ENCODE measurements at places on chromosomes 7 and 10.

DNA sequence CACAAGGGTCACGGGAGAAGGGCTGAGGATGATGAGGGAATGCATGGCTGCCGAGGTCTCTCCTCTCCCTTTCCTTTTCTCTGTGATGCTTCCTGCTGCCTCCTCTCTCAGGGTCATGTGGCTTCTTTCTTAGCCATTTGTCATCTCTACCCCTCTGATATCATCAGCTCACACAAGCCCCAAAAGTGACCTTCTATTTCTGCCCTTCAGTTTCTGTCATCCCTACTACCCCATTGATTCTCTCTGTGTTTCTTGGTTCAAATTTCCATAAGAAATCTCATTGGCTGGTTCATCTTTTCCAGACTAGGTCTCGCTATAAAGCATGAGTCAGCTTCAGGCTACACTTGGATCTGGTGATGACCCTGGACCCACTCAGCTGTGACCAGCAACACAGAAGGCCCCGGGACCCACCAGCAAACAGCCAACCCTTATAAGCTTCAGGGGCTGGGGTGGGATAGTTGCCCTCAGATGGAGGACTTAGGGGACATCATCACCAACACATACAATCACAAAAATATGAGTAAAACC, 284.3 kb downstream of the SKAP2 start:
- DNase-seq = no peak

- DNase-seq = no peak
Observed at GRCh38 chr10:119658274-119658673, 7.1 kb downstream of the BAG3 start.

GRCh38 chr7:108310351-108310750, 145.9 kb downstream of the NRCAM start:
- no peak for DNase-seq

DNA sequence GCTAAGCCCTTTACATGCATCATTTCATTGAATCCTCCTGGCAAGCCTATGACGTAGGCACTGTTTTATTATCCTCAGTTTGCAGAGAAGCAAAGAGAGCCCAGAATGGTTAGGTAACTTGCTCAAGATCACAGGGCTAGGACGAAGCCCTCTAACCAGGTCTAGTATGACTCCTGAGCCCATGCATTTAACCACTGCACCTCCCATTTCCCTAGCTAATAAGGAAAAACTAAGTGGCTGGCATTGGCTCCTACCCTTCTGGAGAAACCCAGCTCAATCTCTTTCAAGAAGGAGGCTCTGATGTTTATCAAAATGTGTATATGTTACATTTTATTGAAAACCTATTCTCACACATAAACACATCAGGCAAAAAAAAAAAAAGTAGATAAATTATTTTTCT, 19.8 kb downstream of the MYOF start:
- DNase-seq = no peak

DNA sequence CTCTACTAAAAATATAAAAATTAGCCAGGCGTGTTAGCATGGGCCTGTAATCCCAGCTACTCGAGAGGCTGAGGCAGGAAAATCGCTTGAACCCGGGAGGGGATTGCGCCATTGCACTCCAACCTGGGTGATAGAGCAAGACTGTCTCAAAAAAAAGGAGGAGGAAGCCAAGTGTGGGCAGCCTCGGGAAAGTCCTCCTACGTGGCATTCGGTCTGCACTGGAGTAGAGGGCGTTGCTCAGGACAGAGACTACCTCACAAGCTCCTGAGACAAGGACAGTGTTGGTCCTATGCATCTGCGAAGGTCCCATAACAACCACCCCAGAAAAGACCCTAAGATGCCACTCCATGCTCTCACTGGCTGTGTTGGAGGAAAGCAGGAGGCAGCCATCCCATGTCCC, 10.0 kb upstream of the SERPINE1 start:
- no peak for DNase-seq

GRCh38 chr7:111168182-111168581, 77.3 kb downstream of the LRRN3 start:
- no peak for DNase-seq

- DNase-seq = no peak
Observed at GRCh38 chr7:57202274-57202673, 70.0 kb upstream of the ZNF479 start.

DNA sequence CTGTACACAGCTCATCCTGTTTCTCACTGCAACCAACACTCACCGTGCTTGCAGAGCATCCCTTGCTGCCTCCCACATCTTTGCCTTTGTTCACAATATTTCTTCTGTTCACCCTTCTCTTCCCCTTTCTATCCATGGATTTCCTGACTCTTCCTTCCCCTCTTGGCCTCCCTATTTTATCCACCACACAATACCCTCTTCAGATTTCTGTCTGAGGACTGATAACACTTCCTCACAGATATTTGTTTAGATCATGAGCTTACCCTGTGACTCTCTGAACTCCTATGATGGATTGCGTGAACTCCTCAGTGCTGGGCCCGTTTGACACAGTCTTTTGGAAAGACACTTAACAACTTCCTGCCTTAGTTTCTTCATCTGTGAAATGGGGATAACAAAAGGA, 62.8 kb upstream of the GPR158 start:
- DNase-seq = no peak

- DNase-seq = no peak
Observed at GRCh38 chr7:91168871-91169829, 95.1 kb upstream of the FZD1 start.

- no peak for DNase-seq
Observed at GRCh38 chr7:116786791-116787443, 75.5 kb upstream of the CAPZA2 start.

DNA sequence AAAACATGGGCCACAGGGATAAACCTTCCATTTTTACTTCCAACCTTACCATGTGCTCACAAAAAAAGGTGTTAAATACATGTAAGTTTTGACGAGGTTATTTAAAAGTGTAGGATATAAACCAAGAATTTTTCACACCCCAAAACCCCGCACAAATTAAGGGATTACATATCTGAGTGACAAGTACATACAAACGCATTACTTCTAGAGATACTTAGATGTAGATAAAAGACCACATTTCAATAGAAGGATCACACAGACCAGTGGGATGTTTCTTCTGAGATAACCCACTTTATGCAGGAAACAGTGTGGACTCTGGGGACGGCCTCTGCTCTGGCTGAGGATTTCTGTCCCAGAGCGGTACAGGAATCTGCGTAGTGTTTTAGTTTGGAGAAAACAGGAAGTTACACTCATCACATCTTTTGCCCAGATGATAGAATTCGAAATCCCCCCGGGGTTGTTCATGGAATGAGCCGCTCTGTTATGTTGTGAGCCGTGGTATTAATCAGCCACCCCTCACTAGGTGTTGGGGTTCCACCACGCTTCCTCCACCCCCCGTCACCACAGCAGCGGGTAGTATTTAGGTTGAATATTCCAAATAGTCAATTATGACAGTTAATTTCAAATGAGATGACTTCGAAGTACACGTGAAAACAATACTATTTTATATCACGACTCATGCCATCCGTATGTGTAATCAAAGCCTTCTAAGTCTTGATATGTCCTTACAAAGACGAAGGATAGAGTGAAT, 1.3 kb upstream of the CUL1 start:
- no peak for DNase-seq

DNA sequence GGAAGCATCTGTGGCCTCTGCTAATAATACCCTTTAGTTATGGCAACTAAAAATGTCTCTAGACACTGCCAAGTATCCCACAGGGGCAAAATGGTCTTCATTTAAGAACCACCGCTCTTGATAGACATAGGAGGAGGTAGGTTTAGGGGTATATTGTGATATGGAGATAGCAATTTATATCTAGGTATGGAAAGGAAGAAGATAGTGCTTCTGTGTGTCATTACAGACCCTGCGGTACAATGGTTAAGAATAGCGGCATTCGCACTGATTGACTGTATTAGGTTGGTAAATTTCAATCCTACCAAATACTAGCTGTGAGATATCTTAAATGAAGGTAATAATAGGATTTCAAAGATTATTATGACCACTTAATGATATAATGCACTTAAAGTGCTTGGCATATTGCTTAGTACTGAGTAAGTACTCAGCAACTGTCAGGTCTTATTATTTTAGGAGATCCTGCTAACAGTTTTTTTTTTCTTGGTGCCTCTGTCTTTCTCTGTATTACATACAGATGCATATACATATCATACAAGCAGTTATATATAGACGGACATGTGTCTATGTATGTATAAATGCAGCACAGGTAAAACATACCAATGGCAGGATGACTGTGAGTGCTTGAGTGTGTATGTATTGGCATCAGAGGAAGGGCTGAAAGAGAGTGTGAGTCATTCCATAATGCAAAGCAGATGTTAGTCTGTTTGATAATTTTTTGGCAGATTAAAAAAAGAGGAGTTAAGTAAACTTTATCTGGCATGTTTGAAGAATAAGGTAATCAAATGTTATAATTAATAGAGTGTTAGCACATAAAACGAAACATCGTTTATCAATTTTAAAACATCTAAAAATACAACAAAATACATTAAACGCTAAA, 50.0 kb upstream of the ITGB8 start:
- no peak for DNase-seq

DNA sequence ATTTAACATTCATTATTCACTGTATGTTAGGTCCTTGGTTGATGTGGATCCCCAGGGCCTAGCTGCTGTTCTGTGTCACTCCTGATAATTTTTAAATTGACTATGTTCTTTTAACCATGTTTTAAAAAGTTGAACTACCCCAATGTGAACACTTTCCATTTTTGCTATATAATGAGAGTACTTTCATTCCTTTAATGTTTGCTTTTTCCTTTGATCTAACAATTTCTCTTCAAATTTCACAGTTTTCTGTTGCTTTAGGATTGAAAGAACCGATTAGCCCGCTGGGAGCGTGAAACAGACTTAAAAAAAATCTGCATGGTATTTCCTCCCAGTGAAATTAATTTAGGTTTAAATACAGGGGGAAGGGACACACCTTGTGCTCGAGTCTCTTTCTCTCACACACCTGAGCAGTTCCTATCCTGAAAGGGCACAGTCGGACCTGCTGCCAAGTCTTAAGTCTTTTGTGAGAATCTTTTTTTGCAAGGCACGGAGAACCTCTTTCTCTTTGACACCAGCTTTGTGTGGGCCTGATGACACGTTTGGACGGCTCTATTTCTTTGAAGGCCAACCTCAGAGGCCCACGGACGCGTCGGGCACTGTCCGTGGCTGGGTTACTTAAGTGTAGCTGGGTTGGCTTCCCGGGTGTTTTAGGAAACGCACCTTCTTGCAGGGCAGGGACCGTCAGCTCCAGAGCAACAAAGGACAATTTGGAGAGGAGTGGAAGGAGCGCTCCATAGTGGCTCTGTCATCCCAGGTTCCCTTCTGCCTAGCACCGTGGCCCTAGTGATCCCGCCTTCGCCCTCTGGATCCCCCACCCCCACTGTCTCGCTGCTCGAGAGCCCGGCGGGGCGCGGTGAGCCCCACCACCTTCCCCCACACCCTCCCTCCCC, 1.0 kb upstream of the CHN2 start:
- no peak for DNase-seq

DNA sequence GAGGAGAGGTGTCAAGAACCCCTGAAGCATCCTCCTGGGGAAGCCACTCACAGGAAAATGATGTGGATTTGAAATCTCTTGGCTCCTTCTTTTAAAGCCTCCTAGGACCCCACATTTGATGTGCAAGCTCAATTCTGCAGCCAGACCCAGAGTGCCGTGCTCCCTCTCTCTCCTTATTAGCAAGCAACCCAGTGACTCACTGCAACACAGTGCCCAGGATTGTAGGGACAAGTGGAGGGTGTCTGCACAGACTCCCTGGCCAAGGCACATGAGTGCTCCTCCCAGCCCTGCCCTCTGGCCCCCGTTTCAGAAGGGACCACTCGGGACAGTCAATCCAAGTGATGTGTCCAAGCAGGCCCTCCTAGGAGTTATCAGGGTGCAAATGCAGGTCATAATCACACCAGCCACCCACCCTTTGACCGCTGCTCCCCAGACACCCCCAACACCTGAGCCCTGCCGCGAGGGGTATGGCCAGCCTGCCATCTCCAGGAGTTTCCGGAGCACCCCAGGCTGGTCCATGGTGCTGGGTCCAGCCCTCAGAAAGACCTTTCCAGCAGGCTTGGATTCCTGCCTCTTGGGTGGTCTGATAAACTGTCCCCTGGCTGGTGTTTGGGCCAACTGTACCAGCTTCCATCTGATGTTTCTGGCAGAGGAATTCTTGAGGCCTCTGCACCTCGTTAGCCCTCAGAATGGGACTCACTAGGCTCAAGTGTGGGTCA, 54.5 kb upstream of the CXCL12 start:
- DNase-seq = no peak

GRCh38 chr7:105131033-105131656, 117.1 kb downstream of the KMT2E start:
- DNase-seq = no peak

DNA sequence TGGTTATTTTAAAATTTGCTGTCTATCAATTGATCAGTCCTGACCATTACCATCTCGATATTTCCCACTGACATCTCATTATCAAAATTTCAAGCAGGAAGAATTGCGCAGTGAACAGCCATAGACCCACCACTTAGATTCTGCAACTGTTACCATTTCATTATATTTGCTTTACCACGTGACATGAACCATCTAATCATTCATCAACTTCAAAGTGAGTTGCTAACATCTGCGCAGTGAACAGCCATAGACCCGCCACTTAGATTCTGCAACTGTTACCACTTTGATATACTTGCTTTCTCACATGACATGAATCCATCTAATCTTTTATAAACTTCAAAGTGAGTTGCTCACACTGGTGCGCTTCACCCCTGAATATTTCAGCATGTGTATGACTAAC, 22.5 kb downstream of the FOXL3 start:
- DNase-seq = no peak

DNA sequence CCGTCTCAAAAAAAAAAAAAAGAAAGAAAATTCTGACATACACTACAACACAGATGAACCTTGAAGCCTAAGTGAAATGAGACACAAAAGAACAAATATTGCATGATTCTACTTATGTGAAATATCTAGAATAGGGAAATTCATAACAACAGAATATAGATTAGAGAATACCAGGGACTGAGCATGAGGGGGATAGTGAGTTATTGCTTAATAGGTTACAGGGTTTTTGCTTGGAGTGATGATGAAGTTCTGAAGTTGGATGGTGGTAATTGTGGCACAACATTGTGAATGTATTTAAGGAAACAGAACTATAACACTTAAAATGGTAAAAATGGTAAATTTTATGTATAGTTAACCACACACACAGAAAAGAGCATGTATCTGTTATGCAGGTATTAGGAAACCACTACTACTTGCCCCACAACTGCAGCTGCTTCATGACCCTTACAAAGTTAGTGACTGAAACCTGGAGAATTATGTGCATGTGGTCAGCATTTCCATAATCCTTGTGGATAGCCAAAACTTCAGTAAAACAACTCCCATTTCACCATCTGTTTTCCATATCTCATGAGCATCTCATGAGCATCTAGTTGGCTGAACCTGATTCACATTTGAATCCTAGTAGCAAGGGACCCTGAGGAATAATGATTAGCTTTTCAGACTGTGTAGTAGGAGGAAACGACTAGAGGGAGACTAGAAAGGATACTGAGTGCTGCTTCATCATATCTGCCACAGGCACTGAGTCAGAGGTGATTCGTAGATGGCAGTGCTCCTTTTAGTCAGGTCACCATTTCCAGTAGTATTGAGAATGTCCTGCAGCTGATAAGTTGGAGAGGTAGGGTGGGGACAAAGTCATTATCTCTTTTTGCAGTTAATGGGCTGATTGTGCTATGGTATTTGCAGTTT, 26.3 kb downstream of the SAMD8 start:
- DNase-seq = no peak

GRCh38 chr10:110843796-110844616, 27.7 kb upstream of the PDCD4 start:
- no peak for DNase-seq

GRCh38 chr10:16735671-16736070, 81.6 kb downstream of the RSU1 start:
- no peak for DNase-seq

GRCh38 chr10:105702211-105702610, 1061.1 kb downstream of the SORCS3 start:
- no peak for DNase-seq
